ENCODE measurements at places on chromosomes 1 and 21.

GRCh38 chr1:169877800-169878491, 15.8 kb downstream of the SCYL3 start:
- peak; percentile 24 for DNase-seq

- no peak for DNase-seq
Measured at GRCh38 chr1:98791498-98791897, 130.0 kb downstream of the SNX7 start.

DNA sequence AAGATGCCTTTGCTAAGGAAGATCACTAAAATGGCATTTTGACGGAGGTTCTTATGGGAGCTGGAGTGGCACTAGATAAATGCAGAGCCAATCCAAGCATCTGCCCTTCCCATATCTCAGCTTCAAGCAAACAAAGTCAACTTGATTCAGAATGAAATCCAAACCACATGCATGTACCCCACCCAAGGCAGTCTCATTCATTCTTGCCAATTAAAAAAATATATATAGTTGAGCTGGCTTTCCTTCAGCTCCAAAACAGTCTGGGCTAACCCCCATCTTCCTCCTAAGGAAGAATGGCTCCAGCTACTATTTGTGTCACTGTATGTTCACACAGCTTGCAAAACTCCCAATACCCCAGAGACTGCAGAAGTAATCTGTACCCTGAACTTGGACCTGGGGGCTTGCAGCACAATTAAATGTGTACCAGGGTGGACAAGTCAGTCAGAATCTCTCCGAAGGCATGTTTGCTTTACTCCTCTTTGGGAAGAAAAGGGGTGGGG, 35.4 kb downstream of the GPR3 start:
- DNase-seq, result no peak

GRCh38 chr21:16863908-16864307, 648.9 kb upstream of the CXADR start:
- DNase-seq, result no peak

DNA sequence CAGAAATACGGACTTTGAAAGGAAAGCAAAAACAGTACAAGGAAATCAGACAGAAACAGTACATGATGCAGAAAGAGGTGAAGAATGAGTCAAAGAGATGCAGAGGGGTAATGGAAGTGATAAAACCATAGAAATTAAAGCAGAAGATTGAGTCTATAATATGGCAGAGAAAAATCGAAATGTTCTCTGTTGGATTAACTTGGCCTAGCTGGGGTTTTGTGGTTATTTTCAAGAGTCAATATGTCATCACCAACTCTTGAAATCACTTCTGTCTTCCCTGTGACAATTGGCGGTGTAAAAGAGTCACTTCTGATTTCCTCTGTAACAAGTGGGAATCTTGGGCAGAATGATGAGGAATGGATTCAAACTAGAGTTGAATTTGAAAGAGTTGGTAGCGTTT, 7.4 kb downstream of the YTHDF2 start:
- no peak for DNase-seq

- peak; percentile 90 for DNase-seq
Measured at GRCh38 chr21:42002421-42002958, 7.7 kb downstream of the ZBTB21 start.

DNA sequence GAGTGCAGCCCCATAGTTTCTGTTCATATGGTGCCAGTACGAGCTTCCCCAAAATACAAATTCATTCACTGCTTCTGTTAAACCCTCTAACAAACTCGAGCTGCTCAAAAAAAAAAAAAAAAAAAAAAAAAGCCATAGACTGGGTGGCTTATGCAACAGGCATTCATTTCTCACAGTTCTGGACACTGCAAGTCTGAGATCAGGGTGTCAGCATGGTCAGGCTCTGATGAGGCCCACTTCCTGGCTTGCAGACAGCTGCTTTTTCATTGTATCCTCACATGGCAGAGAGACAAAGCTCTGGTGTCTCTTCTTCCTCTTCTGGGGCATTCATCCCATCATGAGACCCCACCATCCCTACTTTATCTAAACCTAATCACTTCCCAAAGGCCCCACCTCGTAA, 121.6 kb downstream of the PTBP2 start:
- DNase-seq, result peak; percentile 22

- DNase-seq, result no peak
Measured at GRCh38 chr21:14119038-14119437, 91.7 kb downstream of the LIPI start.

DNA sequence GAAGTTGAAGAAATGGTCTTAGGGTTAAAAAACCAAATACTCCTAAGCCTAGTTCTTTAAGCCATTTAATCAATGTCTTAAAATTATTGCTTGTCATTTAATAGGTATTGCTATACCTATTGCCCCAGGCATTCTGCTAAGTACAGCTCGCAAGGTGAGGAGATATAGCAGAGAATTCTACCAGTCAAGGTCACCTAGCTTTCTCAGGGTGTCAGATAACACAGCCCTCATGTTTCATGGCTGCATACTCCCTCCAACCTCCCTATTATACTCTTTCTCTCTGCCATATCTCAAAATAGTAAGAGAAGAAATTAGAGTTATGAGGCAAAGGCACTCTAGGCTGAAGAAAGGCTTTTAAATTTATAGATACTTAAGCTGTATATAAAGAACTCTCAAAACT, 68.4 kb upstream of the GPR88 start:
- no peak for DNase-seq

DNA sequence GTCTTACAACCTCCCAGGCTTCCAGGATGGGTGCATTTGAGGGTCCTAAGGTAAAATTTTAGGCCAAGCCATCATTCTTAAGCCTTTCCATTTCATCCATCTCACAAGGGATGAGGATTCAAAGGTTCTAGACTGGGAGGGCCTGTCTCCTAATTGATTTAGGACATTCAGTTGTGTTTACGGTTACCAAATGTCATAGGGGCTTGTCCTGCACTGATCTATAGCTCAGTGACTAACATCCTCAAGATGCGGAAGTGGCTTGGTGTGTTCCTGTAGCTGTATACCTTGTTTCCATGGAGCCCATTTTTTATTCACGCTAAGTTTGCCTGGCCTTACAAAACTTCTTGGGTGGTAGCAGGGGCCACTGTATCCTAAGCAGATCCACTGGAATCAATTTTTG, 52.8 kb downstream of the DUSP10 start:
- DNase-seq, result peak; percentile 35

DNA sequence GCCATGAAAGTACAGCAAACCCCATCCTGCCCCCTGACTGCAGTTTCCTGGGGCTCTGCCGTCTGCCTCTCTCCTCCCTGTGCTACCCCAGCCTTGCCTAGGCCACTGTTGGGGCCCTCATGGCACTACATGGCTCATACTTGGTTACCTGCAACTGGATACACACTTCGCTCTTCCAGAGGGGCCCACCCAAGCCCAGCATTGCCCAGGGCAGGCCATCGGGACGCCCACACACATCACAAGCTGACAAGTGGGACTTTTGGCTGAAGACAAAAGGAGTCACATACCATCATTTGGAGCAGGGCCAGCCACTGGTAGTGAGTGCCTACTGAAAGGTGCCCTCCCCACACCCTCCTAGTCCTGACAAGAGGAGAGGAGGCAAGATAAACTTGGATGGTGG, 82.8 kb downstream of the CD247 start:
- no peak for DNase-seq

DNA sequence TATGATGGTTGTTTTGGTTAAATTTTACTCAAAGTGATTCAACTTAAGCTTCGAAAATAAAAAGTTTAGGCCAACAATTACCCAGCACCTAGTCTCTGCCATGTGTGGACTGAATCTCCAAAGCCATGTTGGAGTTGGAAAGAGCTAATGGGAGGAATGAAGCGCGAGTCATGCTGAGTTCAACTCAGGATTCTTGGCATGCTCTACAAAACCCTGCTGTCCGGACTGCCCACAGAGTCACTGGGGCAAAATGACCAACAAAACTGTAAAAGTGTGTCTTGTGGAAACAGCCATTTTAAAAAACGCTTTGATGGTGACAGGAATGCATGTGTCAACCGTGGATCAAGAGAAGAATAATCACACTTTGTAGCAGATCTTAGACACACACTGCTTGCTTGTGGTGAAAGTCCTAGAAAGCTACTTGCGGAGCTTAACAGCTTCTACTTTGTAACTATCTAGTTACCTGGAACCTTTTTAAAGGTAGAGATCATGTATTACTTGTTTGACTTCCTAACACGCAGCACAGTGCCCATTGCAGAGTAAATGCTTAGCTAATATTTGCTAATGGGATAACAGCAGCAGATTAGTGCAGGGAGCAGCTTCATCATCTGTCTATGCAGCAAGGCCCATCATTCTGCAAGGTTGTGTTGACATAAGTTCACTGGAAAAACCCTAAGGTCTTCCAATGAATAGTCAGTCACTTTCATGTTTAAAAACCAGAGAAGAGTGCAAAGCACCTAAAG, 7.0 kb upstream of the GBP6 start:
- DNase-seq, result peak; percentile 64

DNA sequence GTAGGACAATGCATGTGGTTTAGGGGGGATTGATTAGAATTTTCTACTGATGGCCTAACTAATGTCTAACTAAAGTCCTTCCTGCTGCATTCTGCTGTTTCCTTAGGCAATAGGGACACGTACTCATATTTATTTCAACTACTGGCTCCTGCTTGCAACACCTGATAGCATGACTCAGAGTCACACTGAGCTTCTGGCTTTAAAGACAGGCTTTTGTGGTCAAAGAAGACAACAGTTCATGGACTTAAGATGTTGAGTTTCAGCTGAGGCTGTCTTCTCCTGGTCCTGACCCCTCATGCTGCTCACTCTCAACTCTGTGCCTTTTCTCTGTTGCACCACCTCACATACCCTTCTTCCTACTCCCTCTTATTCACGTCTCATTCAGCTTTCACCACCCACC, 29.1 kb upstream of the TRABD2B start:
- DNase-seq, result no peak

GRCh38 chr21:45981151-45982091, at the start of gene COL6A1:
COL6A1 (plus strand) TSS chr21:45981770; CDS start chr21:45981851, 81 bp downstream.
- DNase-seq, result peak; percentile 93

GRCh38 chr1:227557962-227558725, 5.2 kb upstream of the ZNF678 start:
- no peak for DNase-seq
